ENCODE measurements at places on chromosomes 3 and 15.
A peak's percentile ranks its signal among the peaks of the same experiment; 100 is the strongest.

DNA sequence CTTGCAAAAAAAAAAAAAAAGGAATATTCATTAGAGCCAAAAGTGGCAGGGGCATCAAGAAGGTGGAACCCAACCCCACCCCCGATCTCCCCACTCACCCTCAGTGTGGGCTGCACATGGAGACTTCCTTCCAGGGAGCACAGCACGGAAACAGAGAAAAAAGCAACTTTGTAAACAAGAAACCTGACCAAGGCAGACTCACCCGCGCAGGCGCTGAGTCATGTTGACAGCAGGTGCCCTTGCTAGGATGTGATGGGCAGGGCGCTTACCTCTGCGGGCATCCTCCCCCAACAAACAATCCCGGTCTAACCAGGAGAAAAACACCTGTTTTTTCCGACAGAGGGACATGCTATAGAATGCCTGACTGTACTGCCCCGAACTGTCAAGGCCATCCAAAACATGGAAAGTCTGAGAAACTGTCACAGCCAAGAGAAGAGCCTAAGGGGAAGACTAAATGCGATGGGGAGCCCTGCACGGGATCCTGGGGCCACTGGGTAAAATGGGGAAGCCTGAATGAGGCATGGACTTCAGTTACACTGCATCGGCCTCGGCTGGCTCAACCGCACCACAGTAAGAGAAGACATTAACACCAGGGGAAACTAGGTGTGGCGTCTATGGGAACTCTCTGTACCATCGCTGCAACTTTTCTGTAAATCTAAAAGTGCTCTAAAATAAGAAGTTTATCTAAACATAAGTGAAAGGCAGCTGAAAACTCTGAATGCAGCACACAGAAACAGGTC, 66.7 kb upstream of the GATA2 start:
- DNase-seq = no peak

DNA sequence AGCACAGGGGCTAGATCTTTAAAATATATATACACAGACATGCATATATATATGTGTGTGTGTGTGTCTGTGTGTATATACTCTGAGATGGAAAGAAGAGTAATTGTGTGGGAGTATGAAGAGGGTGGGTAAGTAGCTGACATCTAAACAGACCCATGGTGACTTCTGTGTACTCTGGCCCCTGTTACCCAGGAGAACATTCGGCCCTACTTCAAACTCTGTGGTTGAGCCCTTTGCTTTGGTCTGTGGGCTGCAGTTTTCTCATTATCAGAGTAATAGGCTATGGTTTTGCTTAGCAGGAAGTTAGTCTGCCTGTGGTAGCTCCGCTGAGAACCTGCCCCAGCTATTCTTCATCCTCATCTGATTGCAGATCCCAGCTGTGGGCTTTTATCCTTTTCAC, 141.4 kb downstream of the RBPMS2 start:
- DNase-seq = no peak

DNA sequence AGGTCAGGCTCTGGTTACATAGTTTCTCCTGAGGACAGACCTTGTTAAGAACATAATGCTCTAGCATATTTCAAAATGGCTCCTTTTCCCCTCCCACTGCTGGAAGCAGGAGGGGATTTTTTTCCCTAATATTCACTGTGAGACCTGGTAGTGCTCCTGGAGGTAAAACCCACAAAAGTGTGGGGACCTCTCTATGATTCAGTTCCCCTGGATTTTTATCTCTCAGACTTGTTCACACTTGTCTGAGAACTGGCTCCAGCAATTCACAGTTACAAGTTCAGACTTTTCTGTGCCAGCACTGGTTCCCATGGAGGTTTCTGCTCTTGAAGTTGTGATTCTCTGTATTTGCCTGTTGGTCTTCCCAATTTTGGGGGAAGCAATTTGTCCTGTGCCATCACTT, 36.3 kb upstream of the PCOLCE2 start:
- DNase-seq = no peak

- no peak for DNase-seq
Measured at GRCh38 chr3:12932754-12933153, 91.4 kb upstream of the RPL32 start.

- no peak for DNase-seq
Measured at GRCh38 chr15:69903470-69904469, 193.9 kb downstream of the TLE3 start.

DNA sequence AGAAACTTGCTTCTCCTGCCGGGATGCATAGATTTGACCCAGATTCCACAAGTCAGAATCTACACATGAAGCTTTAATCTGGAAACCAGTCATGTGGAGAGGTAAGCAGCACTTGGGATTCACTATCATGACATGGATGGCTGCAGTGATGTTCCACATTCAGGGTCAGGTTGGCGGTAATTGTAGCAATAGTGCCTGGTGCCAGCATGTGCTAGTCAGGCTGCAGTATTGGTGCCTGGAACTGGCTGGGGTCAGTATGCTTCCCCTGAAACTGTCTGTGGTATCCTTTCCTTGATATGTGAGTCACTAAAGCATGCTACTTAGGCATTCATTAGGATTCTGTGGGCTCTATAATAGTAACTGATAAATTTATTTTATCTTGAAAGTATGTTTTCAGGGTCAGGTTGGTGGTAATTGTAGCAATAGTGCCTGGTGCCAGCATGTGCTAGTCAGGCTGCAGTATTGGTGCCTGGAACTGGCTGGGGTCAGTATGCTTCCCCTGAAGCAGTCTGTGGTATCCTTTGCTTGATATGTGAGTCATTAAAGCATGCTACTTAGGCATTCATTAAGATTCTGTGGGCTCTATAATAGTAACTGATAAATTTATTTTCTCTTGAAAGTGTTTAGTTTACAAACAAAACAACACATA, 1439.2 kb downstream of the ZPLD1 start:
- no peak for DNase-seq

DNA sequence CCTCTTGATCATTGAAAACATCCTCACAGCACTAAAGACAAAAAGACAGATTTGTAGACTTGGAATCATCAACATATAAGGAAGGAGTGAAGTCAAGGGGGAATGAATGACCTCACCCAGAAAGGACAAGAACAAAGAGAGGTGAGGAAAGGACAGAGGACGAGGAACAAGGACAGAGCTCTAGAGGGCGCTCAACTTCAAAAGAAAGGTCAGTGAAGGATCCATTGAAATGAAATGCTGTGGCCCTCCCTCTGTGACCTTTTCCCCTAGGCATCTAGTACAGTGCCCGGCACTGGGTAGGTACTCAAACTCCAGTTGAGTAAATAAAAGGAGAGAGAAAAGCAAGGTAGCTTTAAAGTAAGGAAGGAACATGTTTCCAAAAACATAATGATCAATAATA, 2.6 kb downstream of the ATP8B4 start:
- peak; percentile 38 for DNase-seq

- no peak for DNase-seq
Measured at GRCh38 chr3:50506169-50506568, 2.7 kb upstream of the CACNA2D2 start.

DNA sequence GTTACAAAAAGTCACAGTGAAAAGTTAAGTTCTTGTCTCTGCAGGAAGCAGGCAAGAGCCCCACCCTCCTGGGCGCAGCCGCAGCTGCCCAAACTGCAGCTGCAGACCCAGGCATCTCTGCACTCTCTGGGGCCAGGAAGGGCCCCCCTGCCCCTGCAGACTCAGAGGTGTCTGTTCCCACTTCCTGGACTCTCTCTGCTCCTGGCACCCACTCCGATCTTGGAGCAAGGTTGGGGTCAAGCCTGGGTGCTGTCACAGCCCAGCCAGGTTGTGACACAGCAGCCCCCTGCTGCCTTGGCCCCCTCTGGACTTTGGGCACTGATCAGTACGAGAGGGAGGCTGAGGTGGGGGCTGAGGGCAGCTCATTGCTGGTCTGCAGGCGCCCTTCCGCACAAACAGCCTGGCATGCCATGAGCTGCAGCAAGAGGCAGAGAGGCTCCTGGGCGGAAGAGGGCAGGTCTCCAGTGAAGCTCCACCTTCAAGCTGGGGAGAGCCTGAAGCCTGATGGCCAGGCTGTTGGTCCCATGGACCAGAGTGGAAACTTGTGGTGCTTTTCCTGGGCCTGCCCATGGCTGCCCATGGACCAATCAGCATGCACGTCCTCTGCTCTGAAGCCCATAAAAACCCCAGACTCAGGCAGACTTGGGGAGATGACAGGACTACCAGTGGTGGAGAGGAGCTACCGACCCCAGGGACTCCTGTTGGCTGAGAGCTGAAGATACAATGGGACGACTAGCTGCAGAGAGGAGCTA, 42.9 kb upstream of the LRRFIP2 start:
- no peak for DNase-seq

GRCh38 chr15:60651734-60652141, 172.8 kb upstream of the ICE2 start:
- DNase-seq = no peak

DNA sequence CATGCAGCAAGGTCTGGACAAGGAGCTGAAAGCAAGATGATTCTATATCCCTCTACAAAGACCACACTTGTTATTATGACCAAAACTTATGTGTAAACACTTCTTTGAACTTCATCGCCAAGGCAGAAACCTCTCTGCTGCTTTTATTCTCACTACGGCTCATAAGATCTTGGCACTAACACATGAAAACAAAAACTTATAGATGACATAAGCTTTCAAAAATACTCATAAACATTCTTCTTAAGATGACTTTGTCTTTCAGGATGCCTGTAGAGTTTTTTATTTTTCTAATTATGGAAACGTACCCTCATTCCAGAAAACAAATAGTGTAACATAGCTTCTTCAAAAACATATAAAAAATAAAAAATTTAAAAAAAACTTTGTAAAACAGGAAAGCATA, 12.5 kb upstream of the C15orf61 start:
- no peak for DNase-seq

GRCh38 chr3:71355862-71356261, 227.7 kb downstream of the FOXP1 start:
- no peak for DNase-seq

- DNase-seq = no peak
Measured at GRCh38 chr3:116702334-116702733, 7.2 kb upstream of the TUSC7 start.

GRCh38 chr3:112813723-112814171, 32.9 kb downstream of the CD200R1L start:
- DNase-seq = no peak

DNA sequence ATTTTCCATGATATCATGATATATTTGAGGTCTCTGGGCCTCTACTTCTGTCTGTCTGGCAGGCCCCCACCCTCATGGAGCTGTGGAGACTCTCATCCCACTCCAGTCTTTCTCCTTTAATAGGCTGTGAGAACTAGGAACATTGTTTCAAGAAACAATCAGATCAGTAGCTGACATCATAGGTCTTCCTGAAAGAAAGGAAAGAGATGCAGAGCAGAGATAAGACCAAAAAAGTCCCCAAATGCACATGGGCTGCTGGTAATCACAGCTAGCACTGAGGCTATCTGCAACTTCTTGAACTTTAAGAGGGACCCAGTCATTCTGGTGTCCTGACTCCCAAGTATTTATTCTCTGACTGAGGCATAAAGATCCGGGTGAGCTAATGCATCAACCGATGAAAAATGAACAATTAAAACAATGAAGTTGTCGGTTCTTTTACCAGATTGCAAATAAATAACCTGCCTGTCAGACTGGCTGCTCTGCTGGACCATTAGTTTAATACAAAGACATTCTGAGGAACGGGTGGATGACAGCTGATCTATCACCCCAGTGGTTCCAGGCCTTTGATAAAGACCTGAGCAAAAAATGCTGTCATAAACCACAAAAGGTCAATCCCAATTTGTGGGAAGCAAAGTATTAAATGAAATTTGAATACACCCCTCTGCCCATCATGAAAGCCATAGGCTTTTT, 780.8 kb upstream of the GOLIM4 start:
- DNase-seq = no peak

DNA sequence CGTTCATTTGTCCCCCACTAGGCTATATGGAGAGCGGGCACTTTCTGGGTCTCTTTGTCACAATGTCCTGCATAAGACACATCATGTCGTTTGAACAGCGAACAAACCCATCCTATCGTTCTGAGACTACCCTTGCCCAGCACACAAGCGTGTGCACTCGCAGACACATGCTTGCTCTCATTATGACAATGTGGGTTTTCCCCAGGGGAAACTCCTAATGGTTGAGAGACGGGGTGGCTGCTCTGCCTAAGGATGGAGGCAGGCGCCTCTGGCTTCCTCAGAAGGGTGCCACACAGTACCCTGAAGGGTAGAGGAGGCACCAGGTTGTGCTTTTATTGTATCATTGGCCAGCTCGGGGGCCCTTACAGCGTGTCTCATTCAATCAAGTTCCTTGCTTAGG, 51.0 kb upstream of the MYZAP start:
- DNase-seq = no peak

GRCh38 chr15:82174471-82175235, 87.9 kb downstream of the EFL1 start:
- no peak for DNase-seq
